ENCODE measurements at places on chromosomes 6 and 20.
A peak's percentile ranks its signal among the peaks of the same experiment; 100 is the strongest.

DNA sequence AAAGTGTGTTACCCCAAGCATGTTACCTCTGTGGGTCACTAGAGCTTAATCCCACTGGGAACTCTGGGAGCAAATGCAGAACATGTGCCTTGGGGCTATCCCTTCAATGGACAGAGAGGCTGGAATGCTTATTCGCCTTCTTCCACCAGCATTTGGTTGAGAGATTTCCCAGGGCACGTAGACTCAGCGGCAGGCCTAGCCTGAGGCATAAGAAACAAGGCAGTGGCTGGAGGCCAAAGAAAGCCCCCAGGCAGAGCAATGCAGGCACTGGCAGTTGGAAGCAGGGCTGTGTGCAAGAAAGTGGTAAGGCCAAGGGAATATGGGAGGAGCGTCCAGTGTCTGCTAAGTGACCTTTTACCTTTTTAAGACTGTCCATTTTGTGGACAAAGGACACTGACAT lies 114.0 kb upstream of the FLRT3 start:
- DNase-seq, result no peak

DNA sequence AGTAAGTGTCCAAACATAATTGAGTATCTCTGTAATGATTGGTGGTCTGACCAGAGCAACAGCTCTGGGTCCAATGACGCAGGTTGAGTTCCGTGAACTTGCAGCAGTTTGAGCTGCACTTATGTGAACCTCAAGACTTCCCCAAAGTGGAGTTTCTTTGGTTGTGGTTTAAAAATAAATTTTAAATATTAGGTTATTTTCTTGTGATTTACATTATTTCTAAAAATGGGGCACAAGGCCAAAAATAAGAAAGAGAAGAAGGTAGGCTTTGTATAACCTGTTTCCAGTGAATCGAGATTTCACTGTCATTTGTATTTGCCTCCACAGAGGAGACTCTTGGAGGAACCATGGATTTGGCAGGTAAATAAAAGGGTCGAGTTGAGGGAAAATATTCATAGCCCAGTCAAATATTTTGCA lies 166.4 kb upstream of the ZNF217 start:
- no peak for DNase-seq

- no peak for DNase-seq
Observed at GRCh38 chr6:132728616-132729015, 14.8 kb upstream of the VNN1 start.

DNA sequence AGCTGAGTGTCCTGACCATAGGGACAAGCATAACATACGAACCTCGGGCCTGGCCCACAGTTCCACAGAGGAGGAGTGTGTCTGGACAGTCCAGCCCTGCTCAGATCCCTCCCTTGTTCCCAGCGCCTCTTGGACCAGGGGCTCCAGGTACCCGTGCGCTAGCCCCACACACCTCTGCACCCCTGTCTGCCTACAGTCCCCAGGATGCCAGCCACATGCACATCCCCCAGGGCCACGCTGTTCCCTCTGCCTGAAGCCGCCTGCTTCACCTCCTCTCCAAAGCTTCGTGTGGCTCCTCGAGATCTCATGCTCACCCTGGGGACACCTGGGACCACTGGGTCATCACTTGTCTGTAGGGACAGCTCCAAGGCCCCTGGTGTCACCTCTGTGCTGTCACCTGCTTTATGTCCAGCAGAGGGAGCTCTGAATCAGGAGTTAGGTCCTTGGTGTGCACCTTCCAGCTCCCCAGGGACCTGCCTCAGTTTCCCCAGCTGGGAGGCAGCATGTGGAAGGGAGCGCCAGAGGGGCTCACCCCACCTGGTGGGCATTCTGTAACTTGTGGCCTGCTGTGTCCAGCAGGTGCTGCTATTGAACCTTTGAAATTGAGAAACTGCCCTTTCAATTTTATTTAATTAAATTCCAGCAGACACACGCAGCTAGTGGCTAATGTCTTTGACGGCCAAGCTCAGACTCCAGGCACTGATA lies 7.3 kb upstream of the YTHDF1 start:
- DNase-seq, result peak; percentile 49

GRCh38 chr6:139433631-139434419 lies 59.4 kb upstream of the CITED2 start:
- DNase-seq, result no peak

DNA sequence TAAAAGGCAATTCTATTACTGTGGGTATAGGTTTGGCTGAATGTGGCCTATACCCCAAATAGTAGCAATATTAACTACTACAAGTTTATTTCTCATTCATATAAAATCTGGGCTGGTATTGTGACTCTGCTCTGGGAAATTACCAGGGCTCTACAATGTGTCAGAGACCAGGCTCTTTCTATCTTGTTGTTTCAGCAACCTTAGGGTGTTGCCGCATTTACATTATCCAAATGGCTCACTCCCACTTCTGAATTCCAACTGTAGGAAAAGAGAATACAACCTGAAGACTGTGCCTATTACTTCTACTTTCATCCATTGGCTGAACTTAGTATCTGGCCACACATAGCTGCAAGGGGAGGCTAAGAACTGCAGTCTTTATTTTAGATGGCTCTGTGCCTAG lies 106.7 kb upstream of the CENPW start:
- no peak for DNase-seq

DNA sequence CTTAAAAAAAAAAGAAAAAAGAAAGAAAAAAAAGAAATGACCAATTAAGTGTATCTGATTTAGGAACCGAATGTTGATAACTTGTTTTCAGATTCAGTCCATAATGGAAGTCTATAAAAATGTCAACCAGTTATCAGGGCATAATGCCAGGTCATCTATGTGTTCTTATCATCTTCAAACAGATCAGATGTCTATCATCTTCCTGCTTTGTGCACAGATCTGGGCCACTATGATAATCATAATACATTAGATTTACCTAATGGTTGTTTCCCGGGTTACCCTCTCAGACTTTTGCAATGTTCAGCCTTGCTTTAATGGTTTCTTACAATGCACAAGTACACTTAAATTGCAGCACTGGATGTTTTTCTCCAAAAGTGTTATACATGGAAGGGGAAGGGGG lies 100.6 kb downstream of the NKAIN2 start:
- DNase-seq, result no peak

GRCh38 chr20:44188752-44189151 lies 1.8 kb upstream of the JPH2 start:
- DNase-seq, result no peak

- no peak for DNase-seq
Observed at GRCh38 chr6:13328875-13329183, 492 bp upstream of the TBC1D7 start.

GRCh38 chr6:116876107-116876506 lies 935 bp upstream of the RFX6 start:
- no peak for DNase-seq

DNA sequence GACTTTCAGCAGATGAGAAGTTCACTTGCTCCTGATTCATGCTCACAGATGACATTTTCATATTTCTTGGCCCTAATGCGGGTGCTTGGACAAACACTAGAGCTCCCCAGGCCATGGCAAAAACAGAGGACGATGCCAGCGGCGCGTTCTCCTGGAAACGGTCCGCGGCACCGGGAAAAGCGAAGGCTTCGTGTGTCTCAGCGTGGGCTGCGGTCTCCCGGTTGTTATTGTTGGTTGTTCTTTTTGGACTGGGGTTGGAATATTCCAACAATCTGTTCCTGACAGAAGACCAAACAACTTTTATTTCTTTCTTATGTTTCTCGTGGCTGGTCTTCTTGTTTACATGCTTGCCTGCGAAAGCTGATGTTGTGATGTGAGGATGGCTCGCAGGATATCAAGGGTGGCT lies 46.8 kb upstream of the NEDD9 start:
- no peak for DNase-seq

GRCh38 chr20:32010101-32010500 lies at the start of gene CCM2L:
TSS of gene CCM2L (plus strand) at chr20:32010438. CDS start at chr20:32010455, 17 bp downstream.
- DNase-seq, result no peak

GRCh38 chr6:46015119-46015968 lies at the start of gene CLIC5:
TSS of gene CLIC5 (minus strand) at chr6:46015860. CDS start at chr6:46015542, 318 bp downstream.
- DNase-seq, result peak; percentile 32

DNA sequence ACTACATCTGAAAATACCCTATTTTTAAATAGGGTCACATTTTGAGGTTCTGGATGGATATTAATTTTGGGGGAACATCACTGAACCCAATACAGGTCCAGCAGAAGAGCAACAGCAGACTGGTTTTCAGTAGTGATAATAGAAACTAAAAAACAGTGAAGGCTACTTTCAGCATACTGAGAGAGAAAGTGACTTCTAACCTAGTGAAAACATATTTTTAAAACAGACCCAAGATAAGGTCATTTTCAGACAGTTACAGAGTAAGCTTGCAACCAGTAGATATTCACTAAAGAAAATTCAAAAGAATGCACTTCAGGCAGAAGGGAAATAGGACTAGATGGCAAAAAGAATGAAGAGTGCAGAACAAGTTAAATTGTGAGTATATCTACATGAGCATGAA lies 42.0 kb upstream of the TMEM244 start:
- no peak for DNase-seq

DNA sequence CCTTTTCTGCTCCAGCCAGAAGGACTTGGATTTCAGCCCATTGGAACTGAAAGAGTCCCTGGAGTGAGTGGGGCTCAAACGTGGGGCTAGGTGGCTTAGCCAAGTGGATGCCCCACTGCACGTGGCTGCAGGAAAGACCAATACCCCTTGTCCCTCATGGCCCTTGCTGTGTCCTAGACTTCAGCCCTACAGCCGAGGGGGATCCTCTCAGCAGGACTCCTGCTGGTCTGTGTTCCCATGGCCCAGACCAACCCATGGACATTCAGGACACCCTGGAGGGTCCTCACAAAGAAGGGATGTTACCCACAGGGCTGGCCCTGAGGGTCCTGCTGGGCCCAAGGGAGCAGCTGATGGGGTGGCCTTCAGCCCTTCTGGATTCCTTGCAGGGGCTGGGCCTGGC lies 30.0 kb upstream of the PHACTR3 start:
- no peak for DNase-seq

DNA sequence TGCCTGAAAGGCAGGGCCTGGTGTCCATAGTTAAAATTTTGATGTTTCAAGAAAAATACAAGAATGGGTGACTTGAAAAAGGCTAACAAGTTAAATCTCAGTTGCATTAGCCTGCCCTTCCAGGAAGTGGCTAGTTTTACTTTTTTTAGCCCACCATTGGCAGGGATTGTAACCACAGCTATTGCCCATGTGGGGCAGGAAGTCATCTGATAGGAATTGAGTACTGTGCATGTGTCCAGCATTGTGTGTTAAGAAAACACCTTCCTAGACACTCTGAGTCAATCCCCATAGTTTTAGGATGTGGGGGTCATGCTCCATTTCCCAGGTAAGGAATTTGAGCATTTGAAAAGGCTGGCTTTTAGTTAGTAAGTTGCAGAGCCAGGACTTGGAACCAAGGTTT lies 26.9 kb downstream of the LYRM2 start:
- DNase-seq, result no peak

DNA sequence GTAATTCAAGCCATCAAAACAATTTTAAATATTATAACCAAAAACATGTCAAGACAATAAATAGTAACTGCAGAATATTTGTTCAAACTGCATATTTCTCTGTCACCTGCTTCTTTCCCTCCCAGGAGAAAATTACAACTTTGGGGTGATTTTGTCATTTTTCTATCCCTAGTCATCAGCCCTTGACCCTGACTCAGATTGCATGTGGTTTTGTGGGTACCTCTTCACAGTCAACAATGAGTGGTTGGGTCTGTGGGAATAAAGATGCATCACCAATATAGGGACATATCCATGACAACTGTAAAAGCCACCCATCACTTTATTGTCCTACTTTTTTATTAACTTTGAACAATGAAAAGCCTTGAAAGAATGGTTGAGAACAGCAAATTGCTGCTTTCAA lies 7.3 kb downstream of the COL10A1 start:
- no peak for DNase-seq

DNA sequence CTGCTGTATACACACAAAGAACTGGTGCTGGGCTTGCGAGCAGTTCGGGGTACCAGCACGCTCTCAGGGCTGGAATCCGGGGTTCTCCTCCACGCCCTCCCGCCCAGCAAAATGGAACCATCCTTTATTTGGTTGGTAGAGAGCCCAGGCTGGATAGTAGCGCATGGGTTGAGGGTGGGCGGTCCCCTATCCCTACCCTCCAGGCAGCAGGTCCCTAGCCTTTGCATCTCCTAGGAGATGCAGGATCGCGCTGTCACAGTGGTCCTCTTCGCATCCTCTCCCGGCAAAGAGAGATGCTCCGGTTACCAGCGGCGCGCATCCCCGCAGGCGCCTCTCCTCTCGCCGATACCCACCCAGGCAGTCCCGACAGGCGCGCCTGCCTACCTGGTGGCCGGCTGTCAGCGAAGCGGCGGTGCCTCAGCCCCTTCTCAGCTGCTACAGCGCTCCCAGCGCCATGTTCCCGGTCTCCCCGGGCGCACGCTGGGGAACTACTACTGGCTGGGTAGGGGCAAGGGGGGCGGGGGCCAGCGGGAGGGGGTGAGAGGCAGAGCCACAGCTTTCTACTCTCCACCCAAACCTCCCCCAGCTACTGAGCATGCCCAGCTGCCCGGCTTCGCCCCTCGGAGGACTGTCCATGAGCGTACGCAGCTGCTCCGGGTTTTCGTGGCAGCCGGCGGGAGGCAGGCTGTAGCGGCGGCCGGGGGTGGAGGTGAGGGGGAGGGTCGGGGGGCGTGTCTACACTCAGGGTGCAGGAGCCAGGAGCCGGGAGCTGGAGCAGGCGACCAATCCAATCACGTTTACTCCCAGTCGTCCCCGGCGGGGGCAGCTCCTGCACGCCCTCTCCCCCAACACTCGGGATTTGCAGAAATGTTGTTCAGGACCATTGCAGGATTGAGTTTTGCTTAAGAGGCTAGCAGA lies at the start of gene PAK5:
Gene PAK5 (minus strand): TSS at position 699 of the 918 bp plus-strand sequence. CDS start 194,748 bp downstream, outside the sequence.
- no peak for DNase-seq

GRCh38 chr6:37998366-37998765 lies 178.8 kb downstream of the ZFAND3 start:
- no peak for DNase-seq
